ENCODE measurements at places on chromosomes 1 and 21.

- no peak for DNase-seq
Observed at GRCh38 chr1:167795810-167796740, 74.3 kb downstream of the MPZL1 start.

DNA sequence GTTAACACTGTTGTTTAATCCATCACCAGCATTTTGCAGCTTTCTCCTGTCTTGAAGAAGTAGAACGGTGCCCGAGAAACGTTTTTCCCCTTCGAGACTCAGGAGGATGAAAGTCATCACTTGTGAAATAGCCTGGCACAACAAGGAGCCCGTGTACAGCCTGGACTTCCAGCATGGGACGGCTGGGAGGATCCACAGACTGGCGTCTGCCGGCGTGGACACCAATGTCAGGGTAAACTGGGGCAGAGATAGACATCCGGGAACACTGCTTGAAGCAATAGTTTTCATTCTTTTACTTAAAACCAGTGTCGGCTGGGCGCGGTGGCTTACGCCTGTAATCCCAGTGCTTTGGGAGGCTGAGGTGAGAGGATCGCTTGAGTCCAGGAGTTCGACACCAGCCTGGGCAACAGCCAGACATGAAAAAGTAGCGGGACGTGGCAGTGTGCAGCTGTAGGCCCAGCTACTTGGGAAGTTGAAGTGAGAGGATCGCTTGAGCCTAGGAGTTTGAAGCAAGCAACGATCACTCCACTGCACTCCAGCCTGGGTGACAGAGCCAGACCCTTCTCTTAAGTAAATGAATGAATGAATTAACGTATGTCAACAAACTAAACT, 945 bp downstream of the CHAF1B start:
- no peak for DNase-seq

DNA sequence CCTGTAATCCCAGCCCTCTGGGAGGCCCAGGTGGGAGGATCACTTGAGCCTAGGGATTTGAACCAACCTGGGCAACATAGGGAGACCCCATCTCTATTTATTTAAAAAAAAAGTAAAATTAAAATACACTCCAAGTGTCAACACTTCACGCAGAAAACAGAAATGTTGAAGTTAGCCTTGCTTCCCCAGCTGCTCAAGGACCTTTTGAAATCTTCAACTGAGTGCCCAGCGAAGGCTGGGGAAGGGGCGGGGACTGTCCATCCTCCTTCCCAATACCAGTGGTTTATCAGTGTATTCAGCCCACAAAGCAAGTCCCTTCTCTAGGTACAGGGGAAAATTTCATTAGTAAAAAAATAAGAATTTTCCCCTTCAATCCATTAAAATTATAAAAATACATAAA, 2.2 kb upstream of the DNAJC28 start:
- no peak for DNase-seq

- peak; percentile 77 for DNase-seq
Observed at GRCh38 chr1:201904579-201904978, 15.9 kb downstream of the SHISA4 start.

DNA sequence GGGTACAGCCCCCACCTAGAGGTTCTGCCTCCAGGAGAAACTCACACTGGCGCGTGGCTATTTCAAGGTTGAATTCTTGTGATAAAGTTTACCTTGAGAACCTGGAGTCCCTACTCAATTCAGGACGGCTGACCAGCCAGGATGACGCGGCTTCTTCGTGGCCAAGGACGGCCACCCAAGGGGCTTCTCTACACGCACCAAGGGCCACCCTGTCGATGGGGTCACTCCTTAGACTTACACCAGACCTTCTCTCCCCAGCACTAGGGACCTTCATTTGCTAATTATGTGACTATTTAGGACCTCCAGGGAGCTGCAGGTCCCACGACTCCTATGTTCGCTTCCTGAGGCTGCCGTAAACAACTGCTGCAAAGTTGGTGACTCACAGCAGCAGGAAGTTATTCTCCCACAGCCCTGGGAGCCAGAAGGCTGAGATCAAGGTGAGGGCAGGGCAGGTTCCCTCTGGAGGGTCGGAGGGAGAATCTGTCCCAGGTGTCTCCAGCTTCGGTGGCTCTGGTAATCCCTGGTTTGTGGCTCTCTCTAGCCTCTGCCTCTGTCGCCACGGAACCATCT, 135.9 kb downstream of the NPHP4 start:
- no peak for DNase-seq

DNA sequence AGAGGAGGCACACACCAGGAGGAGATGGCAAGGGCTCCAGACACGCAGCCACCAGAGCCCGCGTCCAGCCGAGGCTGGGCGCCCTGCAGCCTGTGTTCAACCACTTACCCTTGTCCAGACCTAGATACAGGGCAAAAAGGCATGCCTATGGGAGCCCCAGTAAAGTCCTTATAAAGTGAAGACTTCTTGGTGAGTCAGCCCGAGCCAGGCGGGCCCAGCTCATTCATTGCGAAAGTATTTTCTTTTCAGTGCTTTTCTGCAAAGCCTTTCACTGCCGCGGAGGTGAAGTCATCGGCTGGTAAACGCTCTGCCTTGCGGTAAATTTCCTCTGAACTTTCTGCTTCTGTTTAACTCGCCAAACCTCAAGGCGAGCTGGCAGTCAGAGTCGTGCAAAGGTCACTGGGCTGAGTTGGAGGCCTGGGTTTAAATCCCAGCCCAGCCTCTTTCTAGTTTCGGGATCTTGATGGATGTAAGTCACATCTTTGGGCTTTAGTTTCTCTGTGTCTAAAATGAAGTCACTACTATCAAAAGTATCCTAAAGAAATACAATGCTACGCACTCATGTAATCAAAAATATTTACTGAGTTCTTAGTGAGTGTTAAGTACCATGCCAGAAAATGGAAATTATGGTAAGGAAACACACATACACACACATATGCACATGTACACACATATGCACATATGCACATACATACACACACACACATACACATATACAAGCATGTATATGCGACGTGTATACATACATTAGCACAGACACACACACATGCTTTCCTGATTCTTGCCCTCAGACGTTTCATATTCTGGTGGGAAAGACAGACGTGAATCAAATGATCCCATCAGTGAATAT, 54.7 kb upstream of the IFFO2 start:
- peak; percentile 88 for DNase-seq

GRCh38 chr1:238404921-238405320, 514.2 kb upstream of the ZP4 start:
- DNase-seq, result no peak

- DNase-seq, result peak; percentile 79
Observed at GRCh38 chr1:32892368-32893197, 6.3 kb downstream of the HPCA start.

DNA sequence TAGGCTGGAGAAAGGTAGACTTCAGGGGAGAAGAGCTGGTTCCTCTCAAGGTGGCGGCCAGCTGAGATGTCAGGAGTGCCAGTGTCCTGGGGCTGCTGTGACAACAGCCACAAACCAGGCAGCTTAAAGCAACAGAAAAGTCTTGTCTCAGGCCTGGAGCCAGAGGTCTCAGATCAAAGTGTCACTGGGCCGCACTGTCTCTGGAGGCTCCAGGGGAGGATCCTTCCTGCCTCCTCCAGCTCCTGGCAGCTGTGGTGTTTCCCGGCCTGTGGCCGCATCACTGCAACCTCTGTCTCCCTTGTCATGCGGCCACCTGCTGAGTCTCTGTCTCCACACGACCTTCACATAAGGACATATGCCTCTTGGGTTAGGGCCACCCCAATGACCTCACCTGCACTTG, 24.4 kb upstream of the TSPEAR start:
- no peak for DNase-seq

DNA sequence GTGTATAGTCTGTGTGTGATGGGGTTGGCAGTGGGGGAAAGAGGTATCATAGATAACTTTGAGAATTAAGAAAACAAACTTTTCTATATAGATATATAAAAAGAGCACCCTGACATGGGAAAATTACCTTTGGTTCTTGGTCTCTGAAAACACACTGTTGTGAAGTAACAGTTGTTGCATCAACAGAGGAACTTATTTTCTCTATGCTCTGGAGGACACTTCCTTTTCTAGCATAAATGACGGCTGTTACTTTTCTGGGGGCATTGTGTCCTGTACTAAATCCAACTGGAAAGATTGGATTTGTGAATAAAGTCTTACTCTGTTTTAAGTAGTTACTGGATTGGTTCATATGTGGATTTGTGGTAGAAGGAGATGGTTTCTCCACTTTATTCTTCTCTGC, 12.6 kb downstream of the LRIF1 start:
- DNase-seq, result no peak

DNA sequence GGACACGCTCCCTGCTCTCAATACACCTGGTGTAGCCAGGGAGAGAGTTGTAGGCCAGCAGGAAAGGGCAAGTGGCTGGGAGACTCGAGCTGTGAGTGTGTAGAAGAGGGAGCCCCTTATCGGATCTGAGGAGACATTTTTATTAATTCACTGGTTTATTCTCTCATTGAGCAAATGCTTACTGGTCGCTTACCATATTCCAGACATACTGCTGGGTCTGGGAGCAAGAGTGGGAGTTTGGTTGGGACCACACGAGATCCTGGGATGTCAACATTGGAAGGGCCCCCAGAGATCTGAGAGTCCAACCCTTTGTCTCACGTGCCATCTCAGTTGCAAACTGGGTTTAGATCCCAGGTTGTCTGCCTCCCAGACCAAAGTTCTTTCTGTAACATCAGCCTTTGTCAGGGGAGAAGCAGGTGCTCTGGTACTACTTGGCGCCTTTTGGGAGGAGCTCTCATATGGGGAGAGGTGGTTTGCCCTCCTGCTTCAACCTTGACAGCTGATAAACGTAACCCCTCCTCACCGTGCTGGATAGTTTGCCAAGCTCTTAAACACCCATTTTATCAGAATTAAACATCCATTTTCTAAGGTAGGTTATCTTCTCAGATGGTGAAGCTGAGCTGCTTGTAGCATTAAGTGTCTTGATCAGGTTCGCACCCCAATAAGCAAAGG, 742 bp downstream of the TMEM222 start:
- no peak for DNase-seq

DNA sequence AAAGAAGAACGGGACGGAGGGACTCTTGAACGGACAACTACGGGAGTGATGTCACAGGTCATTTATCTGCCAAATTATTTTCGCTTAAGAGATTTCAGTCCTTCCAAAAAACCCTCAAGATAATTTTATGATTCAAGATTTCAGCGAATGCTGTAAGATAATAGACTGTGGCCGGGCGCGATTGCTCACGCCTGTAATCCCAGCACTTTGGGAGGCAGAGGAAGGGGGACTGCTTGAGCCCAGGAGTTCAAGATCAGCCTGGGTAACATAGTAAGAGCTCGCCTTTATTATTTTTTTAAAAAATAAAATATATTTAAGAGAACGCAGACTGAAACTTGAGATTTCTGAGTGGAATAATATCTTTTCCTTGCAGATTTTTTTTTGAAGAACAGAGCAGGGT, 609 bp downstream of the RWDD2B start:
- peak; percentile 23 for DNase-seq

GRCh38 chr1:20185834-20186782, at the start of the genes PLA2G2C and UBXN10:
Gene PLA2G2C, minus strand, starts transcription at chr1:20186518. Its CDS starts 9,155 bp downstream, at chr1:20177363.
Gene UBXN10, plus strand, starts transcription at chr1:20186096. Its CDS starts 4,466 bp downstream, at chr1:20190562.
- DNase-seq, result no peak

DNA sequence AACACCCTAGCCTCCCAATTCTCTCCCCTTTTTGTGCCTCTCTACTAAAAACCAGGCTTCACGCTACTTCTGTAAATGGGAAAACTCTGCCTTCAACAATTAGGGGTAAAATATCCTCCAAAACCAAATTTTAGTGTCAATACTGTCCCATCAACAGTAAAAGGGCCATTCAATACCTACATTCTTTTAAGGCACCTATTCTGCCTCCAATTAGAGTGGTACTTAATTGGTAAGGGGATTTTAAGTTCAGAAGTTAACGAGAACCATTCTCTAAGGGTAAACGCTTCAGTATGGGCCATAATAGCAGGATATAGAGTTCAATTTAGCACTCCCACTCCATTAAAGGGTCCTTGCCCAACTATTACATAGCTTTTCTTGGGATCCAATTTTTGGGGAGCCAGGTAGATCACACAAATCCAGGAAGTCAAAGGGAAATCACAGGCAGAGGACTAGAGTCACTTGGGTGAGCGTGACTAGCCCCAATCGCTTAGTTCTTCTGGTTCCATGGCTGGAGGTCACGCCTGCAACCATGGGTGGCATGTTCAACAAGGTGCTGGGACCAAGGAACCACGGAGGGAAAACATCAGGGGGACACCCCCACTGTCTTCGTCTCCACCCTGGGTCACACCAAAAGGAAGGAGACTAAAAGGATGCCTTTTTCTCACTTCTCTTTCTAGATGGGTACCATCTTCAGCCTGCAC, 20.1 kb upstream of the BSDC1 start:
- no peak for DNase-seq

DNA sequence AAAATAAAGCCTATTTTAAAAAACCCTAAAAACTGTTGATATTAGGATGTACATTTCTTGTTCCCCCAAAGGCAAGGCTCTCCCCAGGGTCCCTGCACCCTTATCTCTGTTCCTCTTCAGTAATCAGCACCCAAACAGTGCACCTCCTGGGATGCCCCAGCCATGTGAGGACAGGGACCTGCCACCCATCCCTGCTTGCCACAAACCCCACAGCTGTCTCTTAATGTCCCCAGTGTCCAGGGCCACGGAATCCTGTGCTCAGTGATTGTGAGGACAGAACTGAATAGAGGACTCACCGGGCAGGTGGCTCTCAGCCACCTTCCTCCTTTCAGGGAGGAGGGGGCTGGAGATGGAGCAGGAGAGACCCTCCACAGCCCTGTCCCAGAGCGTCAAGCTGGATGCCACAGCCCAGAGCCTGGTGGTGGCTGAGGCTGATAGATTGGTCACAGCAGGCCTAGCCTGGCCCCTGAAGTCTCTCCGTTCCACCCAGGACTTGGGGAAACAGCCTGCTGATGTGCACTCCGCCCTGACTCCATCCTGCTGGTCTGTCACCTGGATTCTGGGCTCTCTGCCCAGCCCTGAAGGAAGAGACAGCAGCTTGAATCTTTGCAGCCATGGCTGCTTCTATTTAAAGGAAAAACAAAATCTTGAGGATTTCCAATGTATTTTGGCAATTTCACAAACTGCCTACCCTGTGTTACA, 23.1 kb downstream of the RNF187 start:
- DNase-seq, result no peak

DNA sequence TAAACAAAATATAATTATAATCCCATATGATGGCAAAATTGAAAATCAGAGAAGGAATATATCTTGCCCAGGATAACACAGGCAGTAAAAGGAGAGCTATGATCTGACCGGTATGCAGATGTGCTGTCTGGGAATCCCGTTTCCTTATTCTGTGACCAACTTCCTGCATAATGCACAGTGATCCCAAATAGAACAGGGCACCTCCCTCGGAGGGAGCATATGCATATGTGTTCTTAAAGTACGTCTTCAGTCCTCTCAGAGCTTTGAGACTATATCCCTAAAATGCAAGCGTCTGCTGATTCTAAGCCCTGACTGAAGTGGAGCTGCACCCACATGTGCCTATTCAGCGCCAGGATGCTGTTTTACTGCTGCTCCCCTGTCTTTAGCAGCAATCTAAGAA, 366.1 kb upstream of the PTBP2 start:
- no peak for DNase-seq

- no peak for DNase-seq
Observed at GRCh38 chr1:46485564-46486431, 3.8 kb upstream of the DMBX1 start.

- no peak for DNase-seq
Observed at GRCh38 chr1:45995298-45995697, 137.1 kb downstream of the PIK3R3 start.

- DNase-seq, result peak; percentile 9
Observed at GRCh38 chr1:171220581-171221054, 27.7 kb upstream of the FMO1 start.
